ENCODE measurements at places on chromosomes 7 and 10. TPM values are rescaled to one million over a fixed set of nuclear protein-coding genes. Genes with fewer than 3 reads are reported as not detected.

- no peak for DNase-seq
Observed at GRCh38 chr10:112471878-112472487, 25.0 kb downstream of the VTI1A start.

- DNase-seq, result no peak
Observed at GRCh38 chr7:47681249-47681810, 99.4 kb upstream of the TNS3 start.

The GPR22 gene
- not detected for total RNA-seq

The PLCE1 gene
- 0.49 TPM for total RNA-seq
